Iris pigment epithelial cell (primary cell): ENCODE measurements at places on chromosomes 4 and X.

- DNase-seq: peak; percentile 88
Observed at GRCh38 chr4:73589261-73589847, 30.9 kb downstream of the RASSF6 start.

GRCh38 chr4:110681381-110681780 is 58.5 kb upstream of the PITX2 start:
- DNase-seq: peak; percentile 64

DNA sequence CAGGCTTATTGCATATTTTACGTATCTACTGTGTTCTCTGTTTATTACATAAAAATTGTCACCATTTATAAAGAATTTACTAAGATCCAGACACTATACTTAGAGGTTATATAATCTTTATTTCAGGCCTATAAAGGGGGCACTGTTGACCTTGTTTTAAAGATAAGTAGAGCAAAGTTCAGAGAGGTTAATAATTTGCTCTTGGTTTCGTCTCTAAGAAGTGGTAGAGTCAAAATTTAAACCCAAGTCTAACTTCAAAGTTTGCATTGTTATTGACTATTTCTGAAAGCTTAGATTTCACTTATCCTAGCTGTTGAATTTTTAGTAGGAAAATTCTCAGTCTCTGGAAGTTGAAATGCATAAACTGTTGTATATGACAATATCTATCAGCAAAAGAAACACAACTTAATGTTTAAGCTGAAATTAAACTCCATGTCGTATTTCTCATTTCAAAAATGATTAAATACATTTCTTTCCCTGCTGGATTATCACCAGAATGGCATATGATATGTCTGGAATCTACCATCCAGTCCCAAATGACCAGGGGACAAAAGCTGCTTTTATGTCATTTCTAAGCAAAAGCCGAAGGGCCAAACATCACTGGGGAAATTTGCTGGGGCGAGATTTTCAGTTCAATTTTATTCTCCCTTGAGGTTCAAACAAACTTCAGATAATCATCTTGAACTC is 138.4 kb downstream of the SLC7A11 start:
- no peak for DNase-seq

GRCh38 chr4:29304595-29304994 is 1415.6 kb upstream of the PCDH7 start:
- peak; percentile 81 for DNase-seq

- DNase-seq: peak; percentile 75
Observed at GRCh38 chr4:88900432-88900831, 156.6 kb downstream of the FAM13A start.

DNA sequence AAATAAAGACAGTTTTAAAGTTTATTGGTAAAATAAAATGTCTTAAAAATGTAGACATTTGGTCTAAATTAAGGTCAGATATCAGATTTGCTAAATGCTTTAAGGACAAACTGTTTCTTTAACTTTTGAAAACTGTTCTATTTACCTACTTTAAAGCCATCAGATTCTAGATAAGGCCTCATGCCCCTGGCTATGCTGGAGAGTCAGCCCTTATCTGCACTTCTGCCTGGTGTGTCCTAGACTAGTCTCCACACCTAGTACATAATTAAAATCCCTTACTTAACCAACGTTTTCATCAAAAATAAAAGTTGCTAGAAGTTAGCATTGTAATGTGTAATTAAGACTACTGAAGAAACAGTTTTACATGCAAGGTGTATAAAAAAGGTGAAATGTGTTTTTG is 25.6 kb downstream of the HSD17B11 start:
- no peak for DNase-seq

GRCh38 chrX:105460376-105460775 is 239.9 kb upstream of the TEX13A start:
- DNase-seq: peak; percentile 79

DNA sequence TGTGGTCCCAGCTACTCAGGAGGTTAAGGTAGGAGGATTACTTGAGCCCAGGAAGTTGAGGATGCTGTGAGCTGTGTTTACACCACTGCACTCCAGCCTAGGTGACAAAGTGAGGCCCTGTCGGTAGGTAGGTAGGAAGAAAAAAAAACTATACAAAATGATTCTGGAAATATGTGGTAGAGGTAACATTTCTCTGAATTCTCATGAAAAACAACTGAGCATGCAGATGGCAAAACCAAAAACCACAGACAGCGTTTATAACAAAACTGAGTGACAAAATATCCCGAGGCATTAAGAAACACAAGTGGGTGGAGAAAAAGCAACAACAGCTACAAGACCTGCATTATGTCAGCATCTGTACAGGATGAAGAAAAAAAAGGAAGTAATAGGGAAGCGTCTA is 211.7 kb downstream of the DLG3 start:
- DNase-seq: no peak

GRCh38 chr4:156751486-156751885 is 220.1 kb downstream of the PDGFC start:
- peak; percentile 75 for DNase-seq

DNA sequence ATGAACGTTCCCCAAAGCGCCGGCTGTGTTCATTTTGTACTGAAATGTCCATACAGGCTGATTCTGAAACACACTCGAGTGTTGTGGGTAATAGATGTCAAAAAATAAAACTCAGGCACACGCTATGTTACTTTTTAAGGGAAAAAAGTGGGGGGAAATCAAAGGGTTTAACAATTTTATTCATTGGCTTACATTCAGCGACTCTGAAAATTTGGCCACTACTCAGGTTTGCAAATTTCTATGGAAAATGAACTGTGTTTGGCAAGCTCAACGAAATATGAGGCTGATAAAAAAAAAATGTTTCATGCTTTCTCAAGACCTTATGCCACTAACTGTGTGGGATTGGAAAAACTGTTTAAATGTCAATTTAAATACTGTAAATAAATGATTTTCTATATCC is 18.5 kb downstream of the AMELX start:
- no peak for DNase-seq

- DNase-seq: no peak
Observed at GRCh38 chr4:114558446-114559020, 40.1 kb upstream of the UGT8 start.

GRCh38 chrX:70168238-70169188 is 8.8 kb upstream of the DGAT2L6 start:
- DNase-seq: peak; percentile 74

- DNase-seq: peak; percentile 56
Observed at GRCh38 chr4:8468746-8469535, 28.4 kb downstream of the TRMT44 start.

DNA sequence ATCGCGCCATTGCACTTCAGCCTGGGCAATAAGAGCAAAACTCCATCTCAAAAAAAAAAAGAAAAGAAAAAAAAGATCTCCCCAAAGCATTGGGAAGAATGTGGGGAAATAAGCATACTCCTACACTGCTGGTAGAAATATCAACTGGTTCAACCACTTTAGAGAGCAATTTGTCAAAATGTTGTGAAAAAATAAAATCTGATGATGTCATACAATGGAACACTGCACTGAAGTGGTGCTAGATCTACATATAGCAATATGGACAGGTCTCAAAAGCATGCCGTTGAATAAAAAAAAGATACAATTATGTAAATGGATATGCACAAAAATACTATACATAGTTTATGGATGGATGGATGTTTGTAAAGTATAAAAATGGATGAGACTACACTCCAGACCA is 18.3 kb upstream of the HUWE1 start:
- DNase-seq: no peak

- DNase-seq: no peak
Observed at GRCh38 chr4:158714937-158715336, 8.3 kb downstream of the PPID start.

GRCh38 chrX:107935200-107935599 is 47.0 kb downstream of the TEX13B start:
- DNase-seq: peak; percentile 49

DNA sequence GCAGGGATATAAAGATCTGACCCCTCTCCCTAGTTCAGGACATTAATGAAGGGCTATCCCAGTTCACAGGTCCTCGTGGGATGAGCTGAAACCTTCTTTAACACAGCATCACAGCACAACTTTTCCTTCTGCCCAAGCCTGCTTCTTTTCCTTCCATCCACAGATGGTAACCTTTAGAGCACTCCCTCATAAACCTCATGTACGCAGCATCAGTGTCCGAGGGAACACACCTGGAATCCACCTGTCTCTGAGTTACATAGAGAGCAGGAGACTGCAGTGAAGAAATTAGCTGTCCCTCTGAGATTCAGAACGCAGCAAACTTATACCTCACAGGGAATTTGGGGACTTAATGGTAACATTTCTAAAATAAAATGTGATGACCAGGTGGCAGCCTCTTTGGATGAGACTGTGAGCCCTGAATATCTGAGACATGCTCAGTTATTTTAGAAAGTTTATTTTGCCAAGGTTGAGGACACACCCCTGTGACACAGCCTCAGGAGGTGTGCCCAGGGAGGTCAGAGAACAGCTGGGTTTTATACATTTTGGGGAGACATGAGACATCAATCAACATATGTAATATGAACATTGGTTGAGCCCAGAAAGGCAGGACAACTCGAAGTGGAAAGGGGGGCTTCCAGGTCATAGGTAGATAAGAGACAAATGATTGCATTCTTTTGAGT is 73.8 kb upstream of the PACRGL start:
- DNase-seq: no peak

DNA sequence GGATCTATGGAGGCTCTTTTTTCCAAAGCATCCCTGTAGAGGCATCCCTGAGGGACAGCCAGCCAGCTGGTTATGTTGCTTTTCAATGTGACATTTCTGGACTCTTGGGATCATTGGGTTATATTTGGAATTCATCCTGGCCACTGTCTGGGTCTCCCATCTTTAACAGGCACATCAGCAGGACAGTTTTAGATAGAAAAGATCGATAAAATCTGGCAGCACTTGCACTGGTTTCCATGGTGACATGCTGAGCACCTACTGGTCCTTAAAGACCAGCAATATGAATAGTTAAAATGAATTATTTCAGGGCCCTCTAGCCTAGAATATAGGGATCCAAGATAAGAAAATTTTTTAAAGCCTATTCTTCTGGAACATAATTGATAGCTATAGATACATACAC is 151.6 kb downstream of the KDR start:
- DNase-seq: no peak

DNA sequence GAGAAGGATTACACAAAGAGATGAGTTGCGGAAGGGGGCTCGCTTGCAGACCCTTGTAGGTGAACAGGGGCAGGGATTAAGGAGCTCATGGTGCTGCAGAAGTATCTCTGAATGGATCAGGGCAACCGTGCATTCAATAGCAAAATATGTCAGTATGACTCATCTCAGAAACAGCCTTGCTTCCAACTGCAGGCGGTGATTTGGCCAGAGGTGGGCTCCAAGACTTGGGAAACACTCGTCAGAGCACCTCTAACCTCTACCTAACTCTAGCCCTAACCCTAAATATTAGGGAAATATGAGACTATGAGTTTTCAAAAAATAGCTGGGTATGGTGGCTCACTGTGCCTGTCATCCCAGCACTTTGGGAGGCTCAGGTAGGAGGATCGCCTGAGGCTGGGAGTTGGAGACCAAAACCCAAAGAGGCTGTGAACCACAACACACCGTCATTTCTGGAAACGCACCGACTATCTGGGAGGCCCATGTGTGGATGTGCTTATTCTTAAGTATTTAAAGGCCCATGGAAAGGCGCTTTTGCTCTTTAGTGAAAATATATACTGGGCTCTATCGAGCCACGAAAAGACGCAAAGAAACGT is 102.6 kb downstream of the DHRSX start:
- DNase-seq: peak; percentile 67

GRCh38 chrX:10636337-10636736 is 16.0 kb upstream of the MID1 start:
- peak; percentile 64 for DNase-seq

GRCh38 chr4:56908206-56909085 is 746 bp downstream of the REST start:
- DNase-seq: peak; percentile 78

- DNase-seq: no peak
Observed at GRCh38 chr4:87036713-87037112, 101.9 kb downstream of the AFF1 start.

- DNase-seq: no peak
Observed at GRCh38 chr4:173536808-173537429, 6.9 kb upstream of the HAND2 start.

- DNase-seq: no peak
Observed at GRCh38 chrX:67721321-67721720, 177.5 kb downstream of the AR start.

DNA sequence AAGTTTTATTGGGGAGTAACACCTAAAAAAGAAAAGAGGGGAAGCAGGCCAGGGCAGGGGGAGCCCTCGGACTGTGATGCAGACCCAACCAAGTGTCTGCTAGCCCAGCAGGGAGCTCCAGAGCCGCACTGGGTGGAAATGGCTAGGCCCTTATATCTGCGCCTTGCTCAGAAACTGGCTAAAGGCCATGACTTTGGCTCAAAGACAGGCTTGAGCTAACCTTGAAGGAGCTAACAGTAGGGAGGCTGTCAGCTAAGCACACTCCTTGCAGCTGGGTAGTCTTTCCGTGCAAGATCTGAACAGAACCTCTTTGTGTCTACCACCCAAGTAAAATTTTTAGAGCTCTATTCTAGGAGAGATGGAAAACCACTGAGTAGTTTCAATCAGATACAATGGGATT is 43.0 kb downstream of the SEPSECS start:
- DNase-seq: no peak

DNA sequence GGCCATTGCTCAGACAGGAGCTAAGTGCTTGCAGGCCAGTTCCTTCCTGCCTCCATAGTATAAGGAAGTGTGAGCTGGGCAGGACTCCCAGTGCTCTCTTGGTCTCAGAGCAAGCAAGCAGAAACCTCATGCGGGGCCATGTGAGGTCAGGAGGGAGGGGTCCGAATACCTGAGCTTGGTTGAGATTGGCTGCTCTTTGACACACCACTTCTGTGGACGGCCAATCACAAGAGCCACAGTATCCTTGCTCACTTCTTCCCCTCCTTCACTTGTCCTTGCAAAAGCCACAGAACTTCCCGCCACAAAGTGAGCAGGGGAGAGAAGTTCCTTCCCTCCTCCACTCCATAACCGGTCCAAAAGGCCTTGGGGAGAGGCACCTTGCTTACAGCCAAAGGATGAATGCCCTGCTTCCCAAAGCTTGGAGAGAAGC is 56.7 kb downstream of the PRPS1 start:
- peak; percentile 83 for DNase-seq

DNA sequence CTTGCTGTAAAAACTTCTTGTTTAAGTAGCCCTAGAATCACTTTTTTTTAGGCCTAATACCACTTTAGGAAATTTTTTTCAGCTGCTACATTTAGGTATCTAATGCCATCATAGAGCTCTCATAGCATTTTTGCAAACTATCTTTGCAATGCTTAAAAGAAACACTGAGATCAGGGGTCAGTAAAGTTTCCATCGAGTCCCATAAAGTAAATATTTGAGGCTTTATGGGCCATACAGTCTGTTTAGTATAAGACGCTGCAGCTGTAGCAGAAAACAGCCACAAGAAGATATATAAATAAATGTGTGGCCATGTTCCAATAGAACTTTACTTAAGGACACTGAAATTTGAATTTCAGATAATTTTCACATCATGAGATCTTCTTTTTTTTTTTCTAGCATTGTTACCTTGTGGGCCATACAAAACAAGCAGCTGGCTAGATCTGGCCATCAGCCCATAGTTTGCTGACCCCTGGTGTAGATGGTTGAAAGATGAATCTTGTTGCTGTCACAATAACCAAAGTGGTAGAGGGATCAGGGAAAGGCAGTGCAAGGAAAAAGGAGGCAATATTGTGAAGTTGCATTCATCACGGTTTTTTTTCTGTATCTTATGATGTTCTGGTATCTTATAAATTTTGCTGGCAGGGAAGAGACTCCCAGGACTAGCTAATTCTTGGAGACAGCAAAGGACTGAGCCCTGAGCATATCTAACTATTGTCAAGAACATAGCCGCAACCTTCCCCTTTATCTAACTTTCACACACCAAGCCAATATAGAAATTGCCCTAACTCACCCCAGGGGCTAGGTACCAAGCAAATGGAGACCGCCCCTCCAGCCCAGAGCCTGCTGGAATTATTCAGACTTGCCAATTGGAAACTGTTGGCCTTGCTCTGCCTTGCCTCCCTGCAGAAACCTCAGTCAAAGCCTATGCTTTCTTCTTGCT is 46.6 kb downstream of the RASGEF1B start:
- DNase-seq: no peak
